ENCODE measurements at places on chromosomes 11 and 22.

- DNase-seq = no peak
Observed at GRCh38 chr22:30176431-30176830, 70.1 kb downstream of the LIF start.

GRCh38 chr11:117794772-117795629, 2.0 kb downstream of the DSCAML1 start:
- DNase-seq = no peak

DNA sequence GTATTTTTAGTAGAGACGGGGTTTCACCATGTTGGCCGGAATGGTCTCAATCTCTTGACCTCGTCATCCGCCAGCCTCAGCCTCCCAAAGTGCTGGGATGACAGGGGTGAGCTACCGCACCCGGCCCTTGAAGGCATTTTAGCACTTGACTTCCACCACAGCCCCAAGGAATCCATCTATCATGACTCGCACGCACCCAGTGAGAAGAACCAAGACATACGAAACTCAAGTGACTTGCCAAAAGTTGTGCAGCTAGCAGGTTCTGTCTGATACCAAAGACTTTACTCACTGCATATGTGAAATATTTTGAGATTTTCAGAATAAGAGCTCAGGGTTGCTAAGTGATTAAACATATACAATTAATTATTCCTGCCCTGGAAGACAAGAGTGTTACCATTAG, 21.0 kb downstream of the FLI1 start:
- DNase-seq = no peak

- no peak for DNase-seq
Observed at GRCh38 chr11:72690166-72690565, 15.9 kb upstream of the PDE2A start.

GRCh38 chr11:23127706-23128105, 267.4 kb upstream of the CCDC179 start:
- DNase-seq = no peak

DNA sequence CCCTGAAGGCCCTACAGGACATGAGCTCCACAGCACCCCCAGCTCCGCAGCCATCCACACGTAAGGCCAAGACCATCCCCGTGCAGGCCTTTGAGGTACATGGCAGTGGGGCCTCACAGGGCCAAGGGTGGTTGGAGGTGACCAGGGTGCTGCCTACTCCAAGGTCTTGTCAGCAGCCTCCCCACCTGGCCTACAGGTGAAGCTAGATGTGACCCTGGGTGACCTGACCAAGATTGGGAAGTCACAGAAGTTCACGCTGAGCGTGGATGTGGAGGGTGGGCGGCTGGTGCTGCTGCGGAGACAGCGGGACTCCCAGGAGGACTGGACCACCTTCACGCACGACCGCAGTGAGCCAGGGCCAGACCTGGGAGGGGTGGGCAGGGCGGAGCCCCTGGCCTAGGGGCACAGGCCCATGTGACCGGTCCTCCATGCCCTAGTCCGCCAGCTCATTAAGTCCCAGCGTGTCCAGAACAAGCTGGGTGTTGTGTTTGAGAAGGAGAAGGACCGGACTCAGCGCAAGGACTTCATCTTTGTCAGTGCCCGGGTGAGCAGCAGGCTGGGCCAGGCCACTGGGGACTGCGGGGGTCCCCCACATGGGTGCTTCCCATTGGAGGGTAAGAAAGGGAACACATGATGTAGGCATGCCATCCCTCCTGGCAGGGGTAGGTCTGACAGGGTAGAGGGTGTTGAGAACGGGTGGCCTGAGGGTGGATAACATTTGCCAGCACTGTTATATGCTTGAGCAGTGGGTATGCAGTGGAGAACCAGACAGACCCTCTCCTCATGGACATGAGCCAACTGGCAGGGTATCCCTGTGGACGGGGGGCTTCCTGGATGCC, 5.6 kb downstream of the INPPL1 start:
- no peak for DNase-seq

- no peak for DNase-seq
Observed at GRCh38 chr22:22772396-22772795, 115.2 kb upstream of the IGLL5 start.

DNA sequence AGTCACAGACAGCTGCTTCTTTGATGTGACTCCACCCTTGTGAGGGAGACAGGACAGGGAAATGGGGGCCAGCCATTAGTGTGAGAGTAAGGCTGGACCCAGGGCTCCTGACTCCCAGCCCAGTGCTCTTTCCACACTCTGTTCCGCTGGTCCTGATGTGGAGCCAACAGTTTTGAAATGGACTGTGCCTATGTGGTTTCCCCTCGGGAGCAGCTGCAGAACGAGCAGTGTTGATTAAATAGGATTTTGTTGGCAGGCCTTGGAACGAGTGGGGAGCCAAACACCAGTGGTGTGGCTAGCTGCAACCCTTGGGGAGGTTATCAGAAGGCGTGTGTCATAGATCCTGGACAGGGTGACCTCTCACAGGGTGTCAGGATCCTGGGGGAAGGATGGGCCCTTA, 66.5 kb upstream of the AMPD3 start:
- no peak for DNase-seq

DNA sequence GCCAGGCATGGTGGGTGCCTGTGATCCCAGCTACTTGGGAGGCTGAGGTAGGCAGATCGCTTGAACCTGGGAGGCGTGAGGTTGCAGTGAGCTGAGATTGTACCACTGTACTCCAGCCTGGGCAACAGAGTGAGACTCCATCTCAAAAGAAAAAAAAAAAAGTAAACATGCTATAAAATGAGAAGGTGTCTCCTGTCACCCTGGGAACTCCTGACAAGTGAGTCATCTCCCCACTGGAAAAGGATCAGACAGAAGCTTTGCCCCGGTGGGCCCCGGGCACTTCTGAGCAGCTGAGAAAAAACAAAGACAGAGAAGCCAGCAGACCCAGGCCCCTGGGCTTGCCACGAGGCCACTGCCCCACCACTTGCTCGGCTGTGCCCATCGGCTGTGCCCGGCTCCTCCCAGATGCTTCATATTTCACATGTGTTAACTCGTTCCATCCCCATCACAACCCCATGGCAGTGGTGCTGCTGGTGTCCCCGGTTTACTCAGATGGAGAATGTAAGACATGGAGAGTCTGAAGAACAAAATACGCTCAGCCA, 22.3 kb downstream of the TTLL1 start:
- no peak for DNase-seq

GRCh38 chr11:119480380-119481020, 57.5 kb upstream of the THY1 start:
- no peak for DNase-seq

DNA sequence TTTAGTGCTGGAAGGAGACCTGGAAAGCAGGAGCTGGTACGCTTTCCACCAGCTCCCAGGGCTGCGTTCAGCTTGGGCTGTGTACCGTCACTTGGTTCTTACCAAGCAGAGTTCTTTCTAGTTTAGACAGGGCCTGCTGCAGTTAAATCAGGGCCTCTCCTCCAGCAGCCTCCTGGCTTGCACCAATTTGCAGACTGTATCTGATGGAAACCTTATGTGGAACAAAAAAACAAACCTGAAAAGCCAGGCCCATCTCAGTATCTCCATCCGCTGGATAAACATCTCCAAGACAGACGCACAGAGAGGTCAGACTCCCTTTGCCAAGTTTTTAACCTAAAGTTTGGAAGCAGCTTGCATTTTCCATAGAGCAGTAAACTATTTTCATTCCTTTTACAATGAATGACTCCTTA, 288.6 kb upstream of the SORL1-AS1 start:
- DNase-seq = no peak

- DNase-seq = peak; percentile 30
Observed at GRCh38 chr22:45318558-45319323, 9.0 kb downstream of the FAM118A start.

- no peak for DNase-seq
Observed at GRCh38 chr11:77062924-77063323, 3.8 kb upstream of the CAPN5 start.

GRCh38 chr22:46049726-46050450, 72.9 kb upstream of the WNT7B start:
- DNase-seq = no peak

- no peak for DNase-seq
Observed at GRCh38 chr22:30884211-30885000, 84.2 kb downstream of the MORC2 start.
